Forelimb muscle (tissue), 1 donor: ENCODE measurements at places on chromosomes 1 and 21. TPM values are rescaled to one million over a fixed set of nuclear protein-coding genes. Genes with fewer than 3 reads are reported as not detected.

HAO2 gene
- polyA plus RNA-seq = 0.14 TPM

PSMG1 gene
- 33.5 TPM for polyA plus RNA-seq

GRCh38 chr1:67192902-67193301 is 26.6 kb downstream of the IL23R start:
- no peak for DNase-seq

DNA sequence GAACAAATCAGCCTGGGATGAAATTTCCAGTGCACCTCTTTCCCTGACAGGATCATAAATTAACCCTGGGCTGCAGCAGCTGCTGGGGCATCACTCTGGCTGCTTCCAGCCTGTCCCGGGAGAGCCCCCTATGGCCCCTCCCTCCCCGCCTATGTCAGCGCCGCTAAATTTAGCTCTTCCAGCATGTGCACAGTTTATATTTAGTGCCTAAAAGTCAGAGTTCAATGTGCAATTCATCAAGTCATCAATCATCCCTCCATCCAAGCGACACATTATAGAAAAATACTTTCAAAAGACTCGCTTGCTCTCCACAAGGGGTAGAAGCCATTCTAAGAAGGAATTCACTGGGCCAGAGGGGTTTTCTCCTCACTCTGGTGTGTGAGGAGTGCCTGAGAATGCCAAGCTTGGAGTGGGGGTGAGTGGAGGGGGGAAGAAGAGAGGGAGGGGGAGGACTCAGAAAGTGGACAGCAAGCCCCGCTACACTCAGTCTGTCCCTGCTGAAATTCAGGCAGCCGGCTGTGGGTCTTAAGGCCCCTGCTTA is 37.4 kb downstream of the XCL1 start:
- no peak for DNase-seq

DNA sequence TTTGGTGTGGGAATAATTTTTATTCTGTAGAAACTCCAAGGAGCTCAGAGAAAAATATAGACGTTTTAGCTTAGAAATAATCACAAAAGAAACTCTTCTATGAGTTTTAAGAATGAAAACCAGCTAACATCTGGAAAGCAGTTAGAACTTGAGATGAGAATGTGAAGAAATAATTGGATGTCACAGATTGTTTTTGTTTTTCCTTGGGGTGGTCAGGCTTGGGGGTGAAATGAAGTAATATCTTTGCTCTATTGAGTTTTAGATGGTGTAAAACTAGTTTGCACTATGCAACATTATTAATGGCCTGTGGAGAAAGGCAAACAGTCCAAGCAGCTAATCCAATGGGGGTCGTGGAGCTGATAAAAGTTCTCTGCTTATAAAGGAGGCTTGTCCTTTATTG is 101.2 kb downstream of the FMN2 start:
- DNase-seq = no peak

DNA sequence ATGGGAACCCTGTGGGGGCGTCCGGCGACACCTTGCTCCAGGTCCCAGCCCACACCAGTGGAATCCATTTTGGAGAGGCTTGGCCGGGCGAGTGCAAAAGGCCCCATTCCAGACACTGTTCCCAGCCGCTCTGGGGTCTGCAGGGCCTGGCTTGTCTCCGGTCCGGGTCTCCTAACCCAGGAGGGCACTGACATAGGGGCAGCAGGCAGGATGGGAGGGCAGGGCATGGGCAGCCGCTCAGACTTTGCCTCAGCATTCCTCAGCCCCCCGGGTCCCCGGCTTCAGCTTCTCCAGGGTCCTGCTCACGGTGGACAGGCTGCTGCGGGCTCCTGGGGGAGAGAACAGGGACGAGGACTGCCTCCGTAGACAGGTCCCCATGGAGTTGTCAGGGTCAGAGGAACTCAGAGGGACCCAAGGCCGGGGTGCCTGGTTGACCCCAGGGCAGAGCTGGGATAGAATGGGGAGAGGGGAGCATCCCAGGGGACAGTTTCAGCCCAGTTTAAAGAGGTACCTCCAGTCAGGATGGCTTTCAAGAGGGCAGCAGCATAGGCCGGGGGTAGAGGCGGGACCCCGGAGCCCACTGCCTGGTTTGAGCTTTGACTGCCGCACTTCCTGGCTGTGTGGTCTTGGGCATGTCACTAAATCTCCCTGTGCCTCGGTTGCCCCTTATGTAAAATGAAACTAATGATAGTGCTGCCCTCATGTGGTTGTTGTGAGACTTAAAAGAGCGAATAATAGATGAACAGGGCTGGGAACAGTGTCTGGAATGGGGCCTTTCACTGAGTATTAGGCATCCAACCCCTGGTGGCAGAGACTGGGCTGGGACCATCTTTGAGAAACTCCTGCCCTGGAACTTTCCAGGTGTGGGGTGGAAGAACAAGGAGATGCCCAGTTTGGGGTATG is 3.7 kb downstream of the KNCN start:
- DNase-seq = no peak

- DNase-seq = no peak
These were observed 156.0 kb upstream of the RAB4A start for GRCh38 chr1:229114850-229115365.

DNA sequence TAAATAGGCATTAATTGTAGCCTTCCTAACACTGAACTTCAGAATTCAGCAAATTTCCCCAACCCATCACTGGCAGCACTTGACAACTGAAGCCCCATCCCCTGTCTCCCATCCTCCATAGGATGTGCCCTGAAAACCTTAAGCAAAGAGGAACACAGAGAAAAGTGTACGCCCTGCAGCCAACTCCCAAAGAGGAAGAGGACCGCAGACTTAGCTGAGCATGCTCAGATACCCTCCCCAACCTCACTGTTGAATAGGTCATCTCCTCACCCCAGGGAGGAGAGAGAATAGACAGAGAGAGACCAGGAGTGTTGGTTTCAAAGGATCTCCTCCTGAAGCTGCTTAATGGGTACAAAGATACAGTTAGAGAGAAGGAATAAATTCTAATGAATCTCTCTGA is 50.5 kb downstream of the CD2 start:
- no peak for DNase-seq
